ENCODE measurements at places on chromosomes 2 and 18. TPM values are rescaled to one million over a fixed set of nuclear protein-coding genes. Genes with fewer than 3 reads are reported as not detected.

GRCh38 chr2:191521608-191522208 lies 156.2 kb upstream of the NABP1 start:
- DNase-seq: no peak

The LOXHD1 gene
- total RNA-seq: 0.07 TPM

- no peak for DNase-seq
These were observed 39.7 kb upstream of the CWC22 start for GRCh38 chr2:180046776-180047175.

The KIAA1328 gene
- total RNA-seq: 5.8 TPM

- no peak for DNase-seq
These were observed 103.7 kb upstream of the NABP1 start for GRCh38 chr2:191574232-191574631.

The PDCD1 gene
- 37.2 TPM for total RNA-seq

DNA sequence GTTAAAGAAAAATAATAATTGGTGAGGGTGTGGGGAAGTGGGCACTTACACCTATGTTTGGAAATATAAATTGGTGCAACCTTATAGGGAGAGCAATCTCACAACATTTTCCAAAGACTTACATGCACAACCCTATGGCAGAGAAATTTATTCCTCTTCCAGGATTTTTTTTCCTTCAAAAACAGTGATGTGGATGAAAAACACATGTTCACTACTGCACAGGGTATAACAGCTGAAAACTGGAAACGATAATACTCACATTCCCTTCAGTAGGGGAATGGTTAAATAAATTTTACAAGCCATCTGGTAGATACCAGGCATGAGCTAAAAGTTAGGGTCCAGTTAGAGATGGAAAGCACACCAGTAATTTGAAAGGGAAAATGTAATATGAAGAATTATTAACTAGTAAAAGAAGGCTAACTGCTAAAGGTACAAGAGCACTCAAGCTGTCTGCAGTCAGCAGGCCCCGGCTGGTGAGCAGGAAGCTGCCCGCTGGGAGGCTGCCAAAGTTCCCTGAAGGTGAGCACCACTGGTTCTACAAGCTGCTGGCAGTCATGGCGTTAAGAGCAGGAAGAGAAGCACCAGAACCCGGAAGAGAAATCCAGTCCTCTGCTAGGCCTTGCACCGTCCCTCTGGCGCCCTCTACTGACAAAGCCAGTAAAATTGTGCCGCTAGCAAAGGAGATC lies 28.4 kb upstream of the CASP8 start:
- DNase-seq: peak; percentile 96

GRCh38 chr2:238709325-238710025 lies 138.4 kb upstream of the TWIST2 start:
- DNase-seq: no peak

The UBXN4 gene
- 104 TPM for total RNA-seq

GRCh38 chr18:2627821-2628276 lies 27.7 kb upstream of the SMCHD1 start:
- peak; percentile 51 for DNase-seq

DNA sequence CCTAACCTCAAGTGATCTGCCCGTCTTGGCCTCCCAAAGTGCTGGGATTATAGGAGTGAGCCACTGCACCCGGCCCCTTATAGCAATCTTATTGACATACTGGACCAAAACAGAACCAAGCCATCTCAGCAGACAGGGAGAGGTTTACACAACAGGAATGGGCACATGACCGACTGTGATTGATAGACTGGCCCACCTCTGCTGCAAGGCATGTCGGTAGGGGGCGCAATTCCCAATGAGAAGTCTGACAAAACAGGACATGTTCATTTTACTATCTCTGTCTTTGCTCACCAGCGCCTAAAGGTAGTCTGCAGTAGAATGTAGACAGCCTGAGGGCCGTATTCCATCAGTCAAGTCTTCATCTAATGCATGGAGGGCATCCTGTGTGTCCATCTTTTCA lies 2.0 kb downstream of the LYPD6B start:
- peak; percentile 79 for DNase-seq

- no peak for DNase-seq
These were observed 334.3 kb downstream of the FIGN start for GRCh38 chr2:163401481-163401880.

GRCh38 chr2:105181282-105181681 lies 60.3 kb upstream of the GPR45 start:
- DNase-seq: no peak

DNA sequence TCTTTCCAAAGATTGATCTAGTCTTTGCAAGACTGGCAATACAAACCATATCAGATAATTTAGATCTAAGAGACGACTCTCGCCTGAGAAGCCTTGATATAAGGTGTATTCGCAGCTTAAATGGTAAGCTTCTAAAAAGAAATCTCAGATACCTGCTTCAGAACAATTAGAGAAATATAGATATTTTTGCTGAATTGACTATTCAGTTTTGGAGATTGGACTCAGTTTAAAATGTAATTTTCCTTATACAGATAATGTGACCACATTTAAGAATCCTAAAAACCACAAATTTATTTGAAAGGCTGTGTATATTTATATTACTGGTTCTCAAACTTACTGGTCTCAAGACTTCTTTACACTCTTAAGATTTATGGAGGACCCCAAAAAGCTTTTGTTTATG lies 15.4 kb downstream of the PAPOLG start:
- DNase-seq: no peak

DNA sequence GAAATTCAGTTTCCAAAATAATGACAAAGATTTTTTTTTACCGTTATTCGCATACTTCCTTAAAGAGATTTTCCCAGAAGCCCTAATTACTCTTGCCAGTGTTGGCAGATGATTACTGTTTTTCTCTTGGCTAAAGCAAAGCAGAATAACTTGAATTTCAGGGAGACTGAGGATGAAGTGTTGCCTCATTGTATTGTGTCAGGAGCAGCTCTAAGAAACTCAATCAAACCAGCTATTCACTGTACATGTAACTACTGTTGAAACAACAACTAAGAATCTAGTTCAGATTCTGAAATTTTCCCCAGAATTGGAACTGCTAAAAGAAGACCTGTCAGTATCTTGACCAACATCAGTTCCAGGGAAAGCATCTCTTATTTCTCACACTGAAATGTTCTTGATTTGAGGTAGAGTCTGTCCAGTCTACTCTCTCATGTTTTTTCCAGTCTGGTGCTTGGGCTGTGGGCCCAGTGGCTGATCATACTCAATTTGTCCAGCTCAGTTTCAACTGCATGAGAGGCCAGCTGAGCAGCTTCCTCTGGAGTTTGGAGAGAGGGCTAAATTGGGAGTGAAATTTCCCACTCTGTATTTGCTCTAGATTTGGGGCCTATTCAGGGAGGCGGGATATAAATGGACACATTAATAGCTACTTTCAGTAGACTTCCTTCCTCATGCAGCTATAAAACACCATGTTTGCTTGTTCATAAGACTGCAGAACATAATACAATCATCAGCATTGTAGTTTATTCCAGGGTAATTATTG lies 78.5 kb downstream of the PPP1R1C start:
- DNase-seq: no peak

The TMEM169 gene
- total RNA-seq: 1.8 TPM

DNA sequence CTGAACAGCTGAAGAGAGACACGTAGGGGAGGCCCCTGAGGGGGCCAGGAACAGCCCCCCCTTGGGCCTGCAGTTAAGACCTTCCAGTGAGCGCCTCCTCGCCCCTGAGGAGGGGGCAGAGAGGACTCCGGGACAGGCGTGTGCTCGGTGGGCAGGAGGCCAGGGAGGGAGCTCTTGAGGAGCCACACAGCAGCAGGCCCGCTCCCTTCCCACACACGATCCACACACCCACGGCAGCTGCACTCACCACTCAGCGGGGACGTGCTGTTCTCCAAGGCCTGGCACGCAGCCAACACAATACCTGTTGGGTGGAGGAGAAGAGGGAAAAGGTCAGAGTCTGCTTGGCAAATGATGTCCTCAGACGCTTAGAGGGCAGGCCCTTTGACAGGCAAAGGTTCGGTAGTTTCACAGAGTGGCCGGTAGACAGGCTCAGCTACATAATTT lies 39.0 kb downstream of the TGFA start:
- DNase-seq: no peak

The DHRS9 gene
- total RNA-seq: 4.1 TPM
